Stimulated activated CD4-positive, alpha-beta T cell treated with anti-CD3 and anti-CD28 coated beads, Interleukin-15, amount 100 ng/mL, for 1 hour (primary cell): ENCODE measurements at places on chromosomes 12 and 14.

- no peak for DNase-seq
Measured at GRCh38 chr12:120228041-120228290, 27.1 kb upstream of the RPLP0 start.

DNA sequence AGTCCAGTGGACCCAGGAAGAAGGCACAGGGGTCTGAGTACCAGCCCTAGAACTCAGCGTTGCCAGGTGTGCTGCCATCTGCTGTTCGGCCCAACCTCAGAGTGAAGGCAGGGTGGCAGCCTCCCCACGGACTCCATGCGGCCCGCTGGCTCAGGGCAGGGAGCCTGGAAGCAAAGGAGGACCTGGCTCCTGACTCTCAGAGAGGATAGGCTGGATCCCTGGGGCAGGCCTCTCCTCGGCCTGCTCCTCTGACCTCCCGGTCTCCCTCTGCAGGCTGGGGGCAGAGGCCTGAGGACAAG lies 10.1 kb downstream of the MCRS1 start:
- DNase-seq = no peak

DNA sequence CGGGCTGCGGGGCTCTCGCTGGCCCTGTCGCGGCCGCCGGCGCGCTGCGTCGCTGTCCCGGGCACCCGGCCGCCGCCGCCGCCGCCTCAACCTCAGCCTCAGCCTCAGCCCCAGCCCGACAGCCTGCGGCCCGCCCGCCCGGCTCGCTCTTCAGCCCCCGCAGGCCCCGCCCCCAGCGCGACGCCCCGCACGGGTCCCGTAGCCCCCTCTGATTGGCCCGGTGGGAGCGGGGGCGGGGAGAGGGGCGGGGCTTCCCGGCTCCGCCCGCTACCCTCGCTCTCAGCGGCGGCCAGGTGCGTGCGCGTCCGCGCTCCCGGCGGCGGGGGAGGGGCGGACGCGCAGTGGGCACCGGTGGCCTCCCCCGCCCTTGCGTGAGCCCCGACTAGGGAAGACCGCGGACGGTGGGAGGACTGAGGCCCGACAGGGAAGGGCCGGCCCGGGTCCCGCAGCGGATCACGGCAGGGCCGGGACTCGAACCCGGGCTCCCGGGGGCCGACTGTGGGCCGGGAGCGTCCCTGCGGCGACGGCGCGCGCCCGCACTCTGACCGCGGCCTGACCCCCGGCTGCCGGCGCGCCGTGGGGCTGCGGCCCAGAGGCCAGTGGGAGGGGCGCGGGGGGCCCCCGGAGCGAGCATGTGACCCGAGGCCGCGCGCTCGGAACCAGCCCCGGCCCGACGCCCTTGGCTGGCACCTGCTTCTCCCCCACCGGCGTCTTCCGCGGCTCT lies at the start of gene PPP1R13B:
TSS of gene PPP1R13B (minus strand) at position 125 of the 724 bp plus-strand sequence. CDS start 268 bp downstream, outside the sequence.
- DNase-seq = peak; percentile 94

- DNase-seq = no peak
Measured at GRCh38 chr14:83151571-83151970, 1617.9 kb upstream of the SEL1L start.

GRCh38 chr12:50662116-50662510 lies 101.8 kb upstream of the ATF1 start:
- DNase-seq = no peak

- DNase-seq = peak; percentile 56
Measured at GRCh38 chr12:47079468-47079980, at the start of the genes AMIGO2 and PCED1B. Gene AMIGO2 (minus strand): TSS chr12:47079959. CDS start chr12:47079002, 957 bp downstream. Gene PCED1B (plus strand): TSS chr12:47079621. CDS start chr12:47235064, 155,443 bp downstream.

DNA sequence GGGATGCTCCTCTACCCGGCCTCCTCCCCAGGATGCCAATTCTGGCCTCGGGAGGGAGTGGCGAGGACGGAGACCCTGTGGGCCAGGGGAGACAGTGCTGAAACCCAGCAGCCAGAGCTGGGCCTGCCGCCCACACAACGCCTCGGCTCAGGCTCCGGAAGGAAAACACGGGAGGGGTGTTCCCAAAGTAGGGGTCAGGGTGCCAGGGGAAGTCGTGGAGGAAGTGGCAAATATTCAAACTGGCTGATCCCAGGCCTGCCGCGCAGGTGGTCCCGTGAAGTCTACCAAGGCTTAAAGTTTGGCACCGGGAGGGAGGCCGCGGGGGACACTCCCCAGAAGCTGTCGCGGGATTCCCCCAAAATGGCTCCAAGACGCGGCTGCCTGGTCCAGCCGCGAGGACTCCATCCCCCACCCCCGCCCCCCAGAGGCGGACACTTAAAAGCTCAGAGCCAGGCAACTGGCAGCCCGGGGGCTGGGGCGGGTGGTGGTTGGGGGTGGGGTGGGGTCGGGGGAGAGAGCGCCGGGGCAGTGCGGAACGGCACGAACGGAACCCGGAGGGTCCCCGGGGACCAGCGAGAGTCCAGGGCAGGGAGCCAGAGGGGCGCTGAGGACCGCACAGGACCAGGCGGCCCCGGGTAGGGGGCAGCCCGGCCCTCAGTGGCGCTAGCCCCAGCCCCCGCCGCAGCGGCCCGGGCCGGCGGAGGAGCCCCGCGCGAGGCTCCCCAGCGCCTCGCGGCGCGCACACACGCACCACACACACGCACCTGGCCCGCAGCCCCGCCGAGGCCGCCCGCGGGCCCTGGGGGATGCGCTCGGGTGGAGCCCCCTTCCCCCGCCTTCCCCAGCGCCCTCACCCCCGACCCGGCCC lies 20.0 kb downstream of the BEGAIN start:
- no peak for DNase-seq

- no peak for DNase-seq
Measured at GRCh38 chr14:77004711-77005460, 23.6 kb downstream of the IRF2BPL start.

DNA sequence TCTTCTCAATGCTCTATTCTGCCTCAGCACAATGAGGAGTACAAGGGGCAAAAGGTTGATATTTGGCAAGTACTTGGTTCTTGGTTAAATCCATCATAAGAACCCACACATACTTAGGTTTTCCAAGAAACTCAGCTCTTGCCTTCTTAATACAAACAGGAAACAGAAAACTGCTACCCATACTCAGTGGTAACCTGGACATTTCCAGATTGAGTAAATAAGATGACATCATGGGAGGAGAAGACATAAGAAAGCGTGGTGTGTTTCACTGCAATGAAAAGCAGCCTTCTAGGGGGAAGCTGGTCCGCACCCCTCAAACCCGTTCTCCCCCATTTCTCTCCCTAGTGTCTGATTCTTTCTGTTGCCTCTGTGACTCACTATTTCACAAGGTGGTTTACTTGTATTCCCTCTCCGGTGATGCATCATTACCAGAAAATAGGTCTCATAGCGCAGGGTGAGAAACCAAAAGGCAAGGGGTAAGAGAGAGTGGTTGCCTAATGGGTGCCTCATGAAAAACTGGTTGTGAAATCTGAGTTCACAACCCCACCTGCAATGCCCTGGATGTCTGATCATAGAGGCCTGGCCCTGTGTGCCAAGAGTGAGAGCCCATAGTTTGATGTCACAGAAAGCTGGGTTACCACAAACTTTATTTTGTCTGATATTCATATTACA lies 326.5 kb upstream of the TBX3 start:
- DNase-seq = no peak

DNA sequence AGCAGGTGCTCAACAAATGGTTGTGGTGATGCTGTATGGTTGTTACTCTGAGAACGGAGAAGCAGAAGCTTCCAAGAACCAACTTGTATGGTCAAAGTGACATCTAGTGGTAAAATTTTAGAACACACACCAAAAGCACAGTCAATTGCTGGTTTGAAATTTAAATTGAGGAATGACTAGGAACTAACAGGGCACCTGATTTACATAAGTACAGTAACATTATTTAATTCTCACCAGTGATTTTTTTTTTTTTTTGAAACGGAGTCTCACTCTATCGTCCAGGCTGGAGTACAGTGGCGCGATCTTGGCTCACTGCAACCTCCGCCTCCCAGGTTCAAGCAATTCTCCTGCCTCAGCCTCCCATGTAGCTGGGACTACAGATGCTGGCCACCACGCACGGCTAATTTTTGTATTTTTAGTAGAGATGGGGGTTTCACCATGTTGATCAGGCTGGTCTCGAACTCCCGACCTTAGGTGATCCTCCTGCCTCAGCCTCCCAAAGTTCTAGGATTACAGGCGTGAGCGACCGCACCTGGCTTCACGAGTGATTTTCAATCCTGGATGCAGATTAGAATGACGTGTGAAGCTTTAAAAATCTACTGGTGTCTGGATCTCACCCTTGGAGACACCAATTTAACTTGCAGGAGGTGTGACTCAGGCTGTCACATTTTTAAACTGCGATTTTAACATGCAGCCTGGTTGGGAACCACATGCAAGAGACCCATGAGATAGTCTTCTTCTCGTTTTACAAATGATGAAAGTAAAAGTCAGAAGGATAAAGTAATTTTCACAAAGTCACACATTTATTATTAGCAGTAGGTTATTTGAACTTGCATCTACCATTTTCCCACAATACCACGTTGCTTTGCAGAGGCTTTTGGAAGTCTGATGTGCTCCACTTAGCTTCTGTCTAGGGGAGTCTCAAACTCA lies 14.1 kb upstream of the NUMB start:
- no peak for DNase-seq

DNA sequence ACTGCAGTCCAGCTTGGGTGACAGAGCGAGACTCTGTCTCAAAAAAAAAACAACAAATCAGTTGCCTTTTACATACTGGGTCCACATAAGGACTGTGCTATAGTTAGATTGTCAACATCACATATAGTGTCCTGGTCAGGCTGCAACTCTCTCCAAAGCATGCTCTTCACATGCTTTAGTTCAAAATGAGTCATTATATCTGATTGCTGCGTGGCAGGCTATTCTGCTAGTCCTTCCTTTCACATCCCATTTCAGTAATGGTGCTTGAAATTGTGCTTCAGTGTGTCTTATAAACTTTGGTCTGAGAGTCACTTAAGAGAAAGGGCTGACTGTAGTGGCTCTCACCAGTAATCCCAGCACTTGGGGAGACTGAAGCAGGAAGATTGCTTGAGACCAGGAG lies 6.9 kb downstream of the LETMD1 start:
- DNase-seq = no peak

GRCh38 chr12:110935588-110935987 lies 15.2 kb upstream of the MYL2 start:
- DNase-seq = no peak

GRCh38 chr12:107929436-107929835 lies 154.9 kb downstream of the ASCL4 start:
- no peak for DNase-seq

DNA sequence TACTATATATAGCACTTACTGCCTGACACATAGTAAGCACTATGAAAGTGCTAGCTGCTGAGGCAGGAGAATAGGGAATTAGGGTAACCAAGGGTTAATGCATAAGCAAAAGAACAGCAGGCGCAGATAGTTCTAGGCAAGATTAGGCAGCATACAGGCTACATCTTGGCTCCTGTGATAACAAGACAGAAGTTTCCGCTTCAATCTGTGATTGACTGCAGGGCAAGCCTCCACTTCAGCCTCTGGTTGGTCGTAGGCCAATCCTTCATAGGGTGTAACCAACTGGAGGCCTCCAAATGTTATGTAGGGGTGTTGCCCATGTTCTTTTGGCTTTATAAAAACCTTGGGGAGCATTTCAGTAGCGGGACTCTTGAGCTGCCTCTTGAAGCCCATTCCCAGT lies 46.9 kb downstream of the KLHL28 start:
- DNase-seq = no peak

- no peak for DNase-seq
Measured at GRCh38 chr12:104187446-104188155, 28.0 kb upstream of the TXNRD1 start.

DNA sequence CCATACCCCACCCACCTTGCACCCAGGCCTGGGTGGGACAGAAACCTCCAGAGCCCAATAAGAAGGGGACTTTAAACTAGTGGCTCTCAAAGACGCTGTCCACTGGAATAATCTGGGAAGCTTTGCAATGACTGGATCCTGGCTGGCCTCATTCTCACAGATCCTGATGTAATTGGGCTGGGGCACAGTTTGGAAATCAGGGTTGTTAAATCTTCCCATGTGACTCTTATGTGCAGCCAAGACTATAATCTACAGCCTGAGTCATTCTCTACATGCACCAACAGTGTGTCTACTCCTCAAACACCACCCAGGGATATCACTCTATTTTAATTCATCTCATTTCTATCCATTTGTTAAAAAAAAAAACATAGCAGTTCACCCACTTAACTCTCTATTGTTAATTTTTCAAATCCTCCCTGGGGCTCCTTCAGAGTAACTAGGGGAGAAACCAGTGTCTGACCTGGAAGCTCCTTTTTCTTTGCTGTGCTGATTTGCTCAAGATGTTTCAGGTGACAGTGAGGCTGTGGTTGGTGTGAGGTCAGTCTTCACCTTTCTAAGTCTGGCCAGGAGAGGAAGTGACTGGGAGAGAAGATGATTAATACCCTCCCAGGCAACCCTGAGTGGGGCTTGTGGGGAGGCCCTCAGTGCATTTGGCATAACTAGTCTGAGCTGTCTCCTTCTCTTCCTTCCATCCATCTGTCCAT lies 211.6 kb upstream of the SFSWAP start:
- DNase-seq = no peak

DNA sequence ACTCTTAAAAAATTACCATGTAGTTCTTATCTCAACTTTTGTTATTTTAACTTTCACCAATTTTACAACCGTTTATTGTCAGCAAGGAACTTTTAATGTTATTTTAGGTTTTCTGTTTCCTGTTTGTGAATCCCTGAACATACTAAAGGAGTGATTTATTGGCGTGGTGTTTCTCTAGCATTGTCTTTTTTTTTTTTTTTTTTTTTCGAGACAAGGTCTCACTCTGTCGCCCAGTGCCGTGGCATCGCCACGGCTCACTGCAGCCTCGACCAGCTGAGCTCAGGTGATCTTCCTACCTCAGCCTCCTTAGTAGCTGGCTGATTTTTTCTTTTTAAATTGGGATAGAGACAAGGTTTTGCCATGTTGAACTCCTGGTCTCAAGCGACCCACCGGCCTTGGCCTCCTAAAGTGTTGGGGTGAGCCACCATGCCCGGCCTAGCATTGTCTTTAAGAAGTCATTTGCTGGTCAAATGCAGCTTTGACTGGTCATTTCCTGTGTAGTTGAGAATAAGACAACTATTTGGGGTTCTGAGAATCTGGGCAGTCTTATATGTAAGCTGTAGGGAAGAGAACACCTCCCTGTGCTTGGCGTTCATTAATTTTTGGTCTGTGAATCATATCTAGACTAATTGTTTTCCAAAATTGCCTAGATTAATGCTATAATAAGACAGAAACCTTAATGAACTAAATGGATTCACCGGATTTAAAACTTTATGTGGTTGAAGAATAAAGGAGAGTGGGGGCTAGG lies 2.1 kb downstream of the WASHC4 start:
- DNase-seq = no peak

GRCh38 chr12:130199581-130200390 lies 37.5 kb downstream of the FZD10 start:
- no peak for DNase-seq

- DNase-seq = no peak
Measured at GRCh38 chr12:53515291-53515680, 8.0 kb upstream of the NPFF start.
